ENCODE measurements at places on chromosomes 2 and 18.

GRCh38 chr2:45104429-45104828 is 95.2 kb upstream of the SIX2 start:
- DNase-seq: no peak

DNA sequence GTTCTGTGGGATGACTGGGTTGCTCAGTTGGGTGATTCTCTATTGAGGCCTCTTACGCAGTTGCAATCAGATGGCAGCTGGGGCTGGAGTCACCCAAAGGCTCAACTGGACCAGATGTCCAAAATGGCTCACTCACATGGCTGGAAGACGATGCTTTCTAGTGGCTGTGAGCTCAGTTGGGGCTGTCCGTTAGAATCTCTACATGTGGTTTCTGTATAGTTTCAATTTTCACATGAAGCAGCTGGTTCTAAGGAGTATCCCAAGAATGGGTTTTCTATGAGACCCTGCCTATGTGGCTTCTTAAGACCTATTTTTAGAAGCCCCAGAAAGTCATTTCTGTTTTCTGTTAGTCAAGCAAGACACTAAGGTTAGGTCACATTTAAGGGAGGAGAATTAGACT is 4.4 kb downstream of the XRCC5 start:
- DNase-seq: no peak

GRCh38 chr2:176934869-176935415 is 277.7 kb upstream of the HNRNPA3 start:
- no peak for DNase-seq

GRCh38 chr18:48481092-48481491 is 57.7 kb upstream of the CTIF start:
- no peak for DNase-seq

DNA sequence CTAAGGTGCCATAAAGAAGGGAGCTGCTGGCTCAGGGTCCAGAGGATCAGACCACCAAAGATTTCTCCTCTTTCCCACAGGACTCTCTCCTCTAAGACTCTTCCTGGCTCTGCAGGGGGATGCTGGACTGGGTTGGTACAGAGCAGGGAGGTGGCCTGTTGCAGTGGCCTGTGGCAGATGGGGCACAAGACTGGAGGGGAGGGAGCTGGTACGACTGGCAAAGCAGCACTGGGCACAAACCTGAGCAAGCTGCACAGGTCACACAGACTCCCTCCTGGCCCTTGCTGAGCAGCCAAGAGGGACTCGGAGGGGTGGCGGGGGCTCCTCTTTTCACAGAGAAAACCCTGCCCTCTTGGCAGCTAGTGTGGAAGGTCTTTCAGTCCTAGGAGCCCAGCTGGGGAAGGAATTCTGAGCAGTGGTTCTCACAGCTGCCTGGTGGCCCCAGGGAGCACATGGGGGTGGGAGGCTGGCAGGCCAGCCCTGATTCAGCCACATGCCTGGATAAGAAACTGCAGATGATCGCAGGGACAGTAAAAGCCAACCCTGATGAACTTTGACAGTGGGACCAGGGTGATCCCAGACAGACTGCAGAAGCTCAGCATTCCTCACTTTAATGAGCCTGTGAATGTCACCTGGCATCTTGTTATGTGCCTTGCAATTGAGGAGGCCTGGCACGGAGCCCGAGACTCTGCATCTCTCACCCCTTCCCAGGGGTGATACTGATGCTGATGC is 32.5 kb upstream of the ACAA2 start:
- no peak for DNase-seq

DNA sequence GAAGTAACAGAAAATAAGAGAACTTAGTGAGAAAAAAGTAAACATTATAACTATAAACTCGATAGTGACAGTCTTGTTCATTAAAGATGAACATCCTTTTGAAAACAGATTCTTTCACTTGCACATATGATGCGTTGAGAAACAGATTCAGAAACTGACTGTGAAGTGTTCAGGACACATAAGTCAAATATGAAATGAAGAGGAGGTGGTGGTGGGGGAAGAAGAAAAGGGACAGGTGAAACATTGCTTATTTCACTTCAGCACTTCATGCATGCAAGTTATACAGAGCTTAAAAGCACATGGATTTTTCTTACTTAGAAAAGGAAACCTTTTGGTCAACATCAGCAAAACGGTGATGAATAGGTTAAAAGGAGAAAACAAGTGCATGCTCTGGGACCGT is 42.5 kb downstream of the STAT4 start:
- no peak for DNase-seq

DNA sequence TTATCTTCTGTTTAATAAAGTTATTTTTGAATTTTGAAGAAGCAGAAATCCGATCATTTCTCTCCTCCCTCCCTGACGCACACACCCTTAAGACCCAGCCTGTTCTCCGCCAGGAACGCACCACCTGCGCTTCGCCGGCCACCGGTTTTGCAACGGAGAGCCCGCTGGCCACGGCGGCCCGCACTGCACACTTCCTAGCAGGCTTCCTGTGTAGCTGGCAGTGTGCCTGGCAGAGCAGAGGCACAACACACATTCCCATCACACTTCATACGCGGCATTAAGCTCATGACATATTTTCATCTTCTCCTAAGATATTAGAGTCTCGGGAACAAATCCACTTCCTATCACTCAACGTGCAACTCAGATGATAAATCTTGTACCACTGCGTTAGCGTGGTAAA is 148.0 kb downstream of the HDAC4 start:
- no peak for DNase-seq

GRCh38 chr2:172246649-172247048 is 143.9 kb upstream of the DLX2 start:
- DNase-seq: no peak

GRCh38 chr2:232265329-232265728 is 113.2 kb upstream of the ALPP start:
- DNase-seq: no peak

GRCh38 chr2:172107690-172108586 is 5.2 kb upstream of the DLX2 start:
- no peak for DNase-seq

DNA sequence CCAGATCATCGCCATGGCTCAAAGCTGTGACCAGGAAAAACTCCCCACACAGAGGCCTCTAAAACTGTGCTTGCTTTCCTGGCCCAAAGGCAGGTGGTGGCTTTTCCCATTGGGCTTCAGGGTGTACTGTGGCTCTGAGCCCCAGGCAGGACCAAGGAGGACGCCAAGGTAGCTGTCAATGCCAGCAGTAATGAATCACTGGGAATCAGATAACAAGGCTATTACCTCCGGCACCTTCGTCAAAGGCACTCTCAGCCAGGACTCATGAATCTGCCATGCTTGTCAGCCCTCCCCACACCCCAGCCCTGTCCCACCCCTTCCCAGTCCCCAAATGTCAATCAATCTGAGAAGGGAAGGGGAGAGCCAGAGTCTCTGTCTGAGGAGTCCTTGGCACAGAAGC is 27.9 kb upstream of the EN1 start:
- no peak for DNase-seq

DNA sequence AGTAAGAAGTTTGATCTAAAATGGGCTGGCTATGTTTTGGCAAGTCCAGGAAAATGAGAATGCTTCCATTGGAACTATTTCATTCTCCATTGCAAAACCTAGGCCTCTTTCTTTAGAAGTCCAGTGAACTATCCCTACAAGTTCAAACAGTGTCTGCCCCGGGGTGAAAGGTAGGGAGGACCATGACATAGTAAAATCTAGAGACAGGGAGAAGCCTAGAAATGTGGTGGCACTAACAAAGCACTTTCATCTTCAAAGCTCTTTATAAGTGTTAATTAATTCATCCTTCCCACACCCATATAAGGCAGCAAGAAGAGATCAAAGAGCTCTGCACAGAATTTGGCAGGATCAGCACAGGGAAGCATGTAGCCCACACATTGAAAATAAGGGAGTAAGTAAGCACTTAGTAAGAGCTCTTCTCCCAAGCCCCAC is 214.5 kb downstream of the IRS1 start:
- DNase-seq: no peak

GRCh38 chr2:118580651-118581050 is 266.8 kb downstream of the EN1 start:
- DNase-seq: no peak

DNA sequence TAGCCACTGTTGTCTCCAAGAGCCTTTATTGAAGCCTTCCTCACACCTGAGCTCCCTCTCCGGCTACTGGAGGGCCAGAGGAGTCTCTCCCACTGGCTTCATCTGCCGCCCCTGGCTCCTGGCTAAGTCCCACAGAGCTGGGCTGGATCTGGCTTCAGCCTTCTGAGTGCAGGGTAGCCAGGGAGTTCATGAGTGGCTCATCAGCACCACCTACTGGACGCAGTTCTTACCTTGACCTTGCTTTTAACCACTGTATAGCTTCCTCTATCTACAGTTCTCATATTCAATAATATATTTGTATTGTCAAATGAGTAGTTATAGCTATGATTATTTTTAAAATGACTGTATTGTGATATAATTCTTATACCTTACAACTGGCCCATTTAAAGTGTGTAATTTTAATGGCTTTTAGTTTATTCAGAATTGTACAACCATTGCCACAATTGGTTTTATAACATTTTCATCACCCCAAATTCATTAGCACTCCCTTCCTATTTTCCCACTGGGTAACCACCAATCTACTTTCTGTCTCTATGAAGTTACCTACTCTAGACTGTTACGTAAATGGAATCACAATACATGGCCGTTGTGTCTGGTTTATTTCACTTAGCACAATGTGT is 17.7 kb downstream of the CNDP1 start:
- DNase-seq: peak; percentile 52

All from AG09319 (cell line).